ENCODE measurements at places on chromosomes 1 and 21. TPM values are rescaled to one million over a fixed set of nuclear protein-coding genes. Genes with fewer than 3 reads are reported as not detected.

- no peak for DNase-seq
These were observed 3.4 kb downstream of the ZCCHC17 start for GRCh38 chr1:31300193-31300592.

Gene STIL
- 0.79 TPM for total RNA-seq

GRCh38 chr1:8712413-8713231 lies 104.8 kb downstream of the RERE start:
- DNase-seq: peak; percentile 80

Gene S100A14
- total RNA-seq: 1,221 TPM

Gene MINDY1
- 5.5 TPM for total RNA-seq

Gene S100A9
- total RNA-seq: 735 TPM

GRCh38 chr1:46948629-46949416 lies 7.5 kb upstream of the CYP4A11 start:
- peak; percentile 58 for DNase-seq

GRCh38 chr1:244614113-244614836 lies 38.7 kb upstream of the DESI2 start:
- DNase-seq: peak; percentile 65

Gene FBXO2
- 49.5 TPM for total RNA-seq

Gene RNF187
- total RNA-seq: 147 TPM

DNA sequence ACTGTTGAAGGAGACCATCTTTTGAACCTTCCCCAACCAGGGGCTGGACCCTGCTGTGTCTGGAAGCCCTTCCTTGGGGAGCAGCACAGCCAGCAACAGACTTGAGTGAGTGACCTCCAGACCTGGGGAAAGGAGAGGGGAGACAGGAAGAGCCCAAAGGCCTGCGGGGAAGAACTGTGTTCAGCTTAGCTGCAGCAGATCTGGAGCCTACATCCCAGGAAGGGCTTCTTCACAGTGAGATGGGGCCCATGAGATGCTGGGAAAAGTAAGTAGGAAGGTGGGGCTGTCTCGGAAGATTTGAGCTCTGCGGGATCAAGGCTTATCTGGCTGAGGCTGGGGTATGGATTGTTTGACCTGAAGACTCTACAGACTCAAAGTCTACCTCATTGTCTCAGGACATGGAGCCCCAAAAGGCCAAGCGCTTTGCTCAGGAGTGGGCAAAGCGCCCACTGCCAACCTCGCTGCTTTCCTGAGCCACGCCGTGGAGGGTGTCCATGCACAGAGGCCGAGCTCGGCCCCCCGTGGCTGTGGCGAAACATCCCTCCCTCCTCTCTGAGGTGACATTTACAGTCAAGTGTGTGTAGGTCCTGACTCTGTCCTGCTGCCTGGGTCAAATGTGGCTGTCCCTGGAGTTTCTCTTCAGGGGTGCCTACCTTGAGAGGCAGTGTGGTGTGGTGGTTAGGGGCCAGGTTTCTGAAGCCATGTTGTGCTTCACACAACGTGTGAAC lies 24.5 kb downstream of the SPOCD1 start:
- no peak for DNase-seq

Gene CAMK1G
- not detected for total RNA-seq

Gene NUF2
- 0.79 TPM for total RNA-seq

- no peak for DNase-seq
These were observed 10.4 kb downstream of the MRTO4 start for GRCh38 chr1:19262047-19262446.

DNA sequence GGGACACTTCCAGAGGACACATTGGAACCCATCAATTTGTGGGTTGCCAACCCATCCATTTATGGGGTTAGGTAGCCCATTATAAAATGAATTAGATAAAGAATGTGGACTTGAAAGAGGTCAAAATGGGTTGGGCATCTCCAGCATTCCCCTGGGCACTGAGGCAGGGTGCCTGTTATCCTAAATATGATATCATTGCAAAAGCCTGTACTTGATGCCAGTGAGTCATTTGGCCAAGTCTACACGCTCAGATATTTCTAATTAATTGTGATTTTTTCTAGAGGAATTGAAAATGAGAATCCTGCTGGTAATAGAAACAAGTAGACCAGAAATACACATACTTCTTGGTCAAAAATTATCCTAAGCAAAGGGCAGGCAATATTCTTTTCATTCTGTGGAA lies 21.9 kb upstream of the NBL1 start:
- DNase-seq: peak; percentile 64

DNA sequence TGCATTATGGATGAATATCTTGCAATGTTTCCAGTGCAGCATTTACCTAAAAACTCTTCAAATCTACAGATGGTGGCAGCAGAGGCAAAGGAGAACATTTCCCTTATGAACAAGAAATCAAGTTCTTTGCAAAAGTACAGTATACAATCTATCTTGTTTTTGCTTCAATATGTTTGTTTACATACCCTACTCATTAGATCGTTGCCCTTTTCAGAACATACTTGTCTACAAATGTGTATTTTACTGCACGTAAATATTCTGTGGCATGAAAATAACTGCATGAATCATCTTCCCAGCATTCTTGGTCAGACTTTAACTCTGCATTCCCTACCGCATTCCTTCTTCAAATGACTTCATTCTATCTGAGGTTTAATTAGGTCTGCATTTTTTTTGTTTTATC lies 212.7 kb downstream of the ZP4 start:
- peak; percentile 33 for DNase-seq

Gene ATAD3C
- total RNA-seq: 0.26 TPM

GRCh38 chr1:231611851-231612250 lies 14.7 kb upstream of the DISC1 start:
- DNase-seq: no peak

GRCh38 chr1:208101661-208102431 lies 142.3 kb downstream of the PLXNA2 start:
- no peak for DNase-seq

DNA sequence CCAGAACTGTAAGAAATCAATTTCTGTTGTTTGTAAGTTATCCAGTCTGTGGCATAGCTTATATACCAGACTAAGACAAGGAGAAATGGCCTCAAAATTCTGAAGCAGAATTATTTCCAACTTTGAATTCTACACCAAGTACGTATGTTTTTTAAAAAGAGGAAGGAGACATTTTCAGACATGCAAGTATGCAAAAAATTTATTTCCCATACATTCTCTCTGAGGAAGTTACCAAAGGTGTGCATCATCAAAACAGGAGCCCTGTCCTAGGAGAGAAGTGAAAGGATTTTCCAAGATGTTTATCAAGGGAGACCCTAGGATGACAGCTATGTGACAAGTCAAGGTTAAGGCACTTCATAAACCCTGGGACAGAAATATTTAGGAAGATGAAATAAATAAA lies 49.3 kb upstream of the RABGAP1L start:
- no peak for DNase-seq

Gene PPM1J
- total RNA-seq: 4.0 TPM

DNA sequence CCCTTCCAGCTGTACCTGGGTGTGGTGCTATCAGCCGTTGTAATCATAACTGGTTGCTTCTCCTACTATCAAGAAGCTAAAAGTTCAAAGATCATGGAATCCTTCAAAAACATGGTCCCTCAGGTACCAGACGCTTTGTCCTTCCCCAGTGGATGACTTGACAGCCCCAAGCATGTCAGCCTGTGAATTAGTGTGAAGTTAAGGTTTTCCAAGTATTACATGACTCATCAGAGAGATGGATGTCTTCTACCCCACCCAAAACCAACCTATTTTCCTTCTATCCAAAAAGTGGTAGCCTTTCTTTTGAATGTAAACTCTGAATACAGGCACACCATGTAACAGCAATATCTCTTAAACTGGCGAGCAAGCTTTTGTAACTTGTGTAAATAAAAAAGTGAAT lies 15.1 kb downstream of the ATP1A1 start:
- DNase-seq: no peak

Gene TCHH
- under 0.01 TPM for total RNA-seq

Gene FCRL6
- total RNA-seq: 0.13 TPM

DNA sequence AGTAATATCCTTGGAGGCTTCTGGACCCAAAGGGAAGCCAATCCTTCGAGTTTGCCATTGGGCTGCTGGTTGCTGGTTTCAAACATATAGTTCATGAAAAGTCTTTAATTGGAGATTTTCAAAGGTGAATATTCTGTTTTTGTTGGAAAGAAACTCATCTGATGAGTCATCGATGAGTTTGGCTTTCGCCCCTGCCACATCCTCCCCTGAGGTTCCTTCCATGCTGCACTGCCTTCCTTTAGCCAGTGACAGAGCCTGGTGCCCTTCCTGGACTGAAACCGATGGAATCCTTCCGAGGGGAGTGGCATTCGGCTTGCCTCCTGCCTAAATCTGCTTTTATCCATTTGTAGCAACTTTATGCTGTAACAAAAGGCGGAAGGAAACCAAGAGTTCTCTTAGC lies 550.0 kb downstream of the KIF26B start:
- peak; percentile 9 for DNase-seq

Gene AIM2
- total RNA-seq: not detected

Gene FAM72A
- total RNA-seq: not detected

GRCh38 chr1:6917067-6917466 lies 131.8 kb downstream of the CAMTA1 start:
- peak; percentile 6 for DNase-seq

- DNase-seq: peak; percentile 55
These were observed 1.2 kb downstream of the EFNA1 start for GRCh38 chr1:155128755-155129473.

Gene YBEY
- 17.4 TPM for total RNA-seq

- DNase-seq: peak; percentile 43
These were observed 23.0 kb upstream of the ZBTB40 start for GRCh38 chr1:22428672-22429071.

- no peak for DNase-seq
These were observed 61.0 kb upstream of the ADARB1 start for GRCh38 chr21:45013260-45013841.

GRCh38 chr1:214989341-214989740 lies 93.2 kb upstream of the KCNK2 start:
- peak; percentile 29 for DNase-seq

DNA sequence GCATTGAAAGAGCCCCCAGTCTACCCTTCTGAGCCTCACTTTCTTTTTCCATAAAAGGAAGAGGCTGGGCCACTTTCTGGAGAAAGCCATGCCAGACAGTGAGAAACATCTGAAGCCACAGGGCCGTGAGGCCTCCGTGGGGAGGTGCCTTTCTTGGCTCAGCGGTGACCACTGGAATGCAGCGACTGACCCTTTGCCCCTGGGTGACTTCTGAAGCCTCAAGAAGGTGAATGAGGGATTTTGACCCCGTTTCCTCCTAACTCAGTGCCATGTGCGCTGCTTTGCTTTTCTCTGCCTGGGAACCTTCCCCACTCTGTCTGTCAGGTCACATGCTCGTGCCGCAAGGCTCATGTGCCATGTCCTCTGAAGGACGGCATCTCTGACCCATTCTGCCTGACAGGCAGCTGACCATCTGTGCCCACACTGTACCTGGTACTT lies 44.7 kb upstream of the A3GALT2 start:
- DNase-seq: no peak

GRCh38 chr1:10745383-10745782 lies 51.1 kb downstream of the CASZ1 start:
- DNase-seq: no peak

DNA sequence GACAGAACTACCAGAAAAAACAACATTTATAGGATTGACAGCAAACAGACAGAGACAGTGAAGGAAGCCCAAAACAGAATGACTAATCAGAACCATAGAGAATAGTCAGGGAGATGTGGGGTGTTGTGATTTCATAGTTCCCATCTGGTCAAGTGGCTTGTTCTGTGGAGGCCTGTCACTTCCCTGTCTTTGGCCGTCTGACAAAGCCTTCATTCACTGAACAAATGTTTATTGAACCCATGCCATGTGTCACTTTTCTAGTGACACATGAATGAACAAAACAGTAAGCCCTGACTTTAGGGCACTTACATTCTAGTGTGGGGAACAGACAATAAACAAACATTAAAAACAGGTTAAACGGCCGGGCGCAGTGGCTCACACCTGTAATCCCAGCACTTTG lies 3.2 kb upstream of the SRRM1 start:
- DNase-seq: peak; percentile 25

DNA sequence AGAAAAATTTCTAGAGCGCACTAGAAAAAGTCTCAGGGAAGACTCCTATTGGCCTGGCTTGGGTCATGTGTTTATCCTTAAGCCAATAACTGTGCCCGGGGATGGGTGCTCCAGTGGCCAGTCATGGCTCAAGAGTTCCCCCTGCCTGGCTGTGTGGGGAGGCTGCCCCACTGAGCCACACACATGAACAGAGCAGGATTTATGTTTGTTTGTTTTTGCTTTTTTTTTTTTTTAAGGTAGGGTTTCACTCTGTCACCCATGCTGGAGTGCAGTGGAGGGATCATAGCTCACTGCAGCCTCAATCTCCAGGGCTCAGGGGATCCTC lies 21.8 kb downstream of the EDN2 start:
- DNase-seq: no peak

DNA sequence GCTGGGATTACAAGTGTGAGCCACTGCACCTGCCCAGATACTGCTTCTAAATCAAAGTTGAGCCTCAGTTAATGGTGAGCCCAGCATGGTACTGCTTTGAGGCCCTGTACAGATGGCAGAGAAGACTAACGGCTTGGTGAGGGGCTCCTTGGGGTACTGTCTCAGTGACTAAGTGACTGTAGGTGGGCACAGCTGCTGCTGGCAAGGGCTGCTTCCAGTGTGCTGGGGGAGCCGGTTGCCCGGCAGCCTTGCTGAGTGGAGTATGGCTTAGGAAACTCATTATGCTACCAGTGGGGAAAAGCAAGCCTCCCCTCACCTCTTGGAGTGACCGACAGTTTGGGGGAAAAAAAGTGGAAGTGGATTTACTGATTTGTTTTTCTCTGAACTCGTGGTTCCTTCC lies 23.6 kb upstream of the ARHGEF10L start:
- DNase-seq: no peak

Gene PTAFR
- 10.9 TPM for total RNA-seq

DNA sequence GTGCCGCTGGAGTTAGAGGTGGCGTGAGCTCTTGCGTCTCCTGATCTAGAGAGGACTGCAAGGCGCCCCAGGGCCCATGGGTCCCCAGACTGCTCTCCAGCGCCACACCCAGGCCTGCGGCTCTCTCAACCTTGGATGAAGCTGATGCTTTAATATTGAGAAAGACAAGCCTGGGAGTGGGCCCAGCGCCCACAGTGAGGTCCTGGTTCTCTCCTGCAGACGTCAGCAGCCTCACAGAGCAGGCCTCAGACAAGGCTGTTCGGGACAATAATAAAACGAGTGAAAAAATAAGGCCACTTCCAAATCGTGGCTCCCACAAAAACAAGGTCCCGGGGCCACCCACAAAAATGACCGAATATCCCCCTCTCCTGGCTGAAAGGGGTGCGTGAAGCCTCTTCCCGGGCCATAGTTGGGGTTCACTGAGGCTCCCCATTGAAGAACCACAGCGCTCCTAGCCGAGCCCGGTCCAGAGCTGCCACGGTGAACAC lies 6.0 kb upstream of the DNMT3L start:
- DNase-seq: no peak

GRCh38 chr1:17524645-17525044 lies 14.9 kb upstream of the ARHGEF10L start:
- DNase-seq: no peak

Gene WNT4
- 1.1 TPM for total RNA-seq

- DNase-seq: no peak
These were observed 6.8 kb downstream of the MIER1 start for GRCh38 chr1:66931590-66931989.

All from bronchial epithelial cell (primary cell).